ENCODE measurements at places on chromosomes 7 and 10.

- peak; percentile 6 for DNase-seq
Measured at GRCh38 chr10:70664702-70665195, 7.6 kb upstream of the ADAMTS14 start.

DNA sequence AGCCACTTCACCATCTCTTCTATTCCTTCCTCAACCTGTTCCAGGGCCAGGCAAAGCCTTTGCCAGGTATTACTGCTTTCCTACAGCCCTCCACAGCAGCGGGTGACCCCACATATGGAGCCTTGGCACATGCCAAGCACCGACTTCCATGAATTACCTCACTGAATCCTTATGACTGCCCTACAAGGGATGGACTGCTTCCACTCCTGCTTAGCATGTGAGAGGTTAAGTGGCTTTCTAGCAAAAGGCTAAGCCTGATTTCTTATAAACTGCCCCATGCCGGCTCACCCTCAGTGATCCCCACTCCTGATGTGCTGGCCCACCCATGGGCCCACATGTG, 44.0 kb upstream of the PDLIM1 start:
- no peak for DNase-seq

GRCh38 chr7:82325416-82325815, 118.2 kb downstream of the CACNA2D1 start:
- no peak for DNase-seq

- DNase-seq = no peak
Measured at GRCh38 chr7:26856176-26856985, 8.0 kb downstream of the SKAP2 start.

DNA sequence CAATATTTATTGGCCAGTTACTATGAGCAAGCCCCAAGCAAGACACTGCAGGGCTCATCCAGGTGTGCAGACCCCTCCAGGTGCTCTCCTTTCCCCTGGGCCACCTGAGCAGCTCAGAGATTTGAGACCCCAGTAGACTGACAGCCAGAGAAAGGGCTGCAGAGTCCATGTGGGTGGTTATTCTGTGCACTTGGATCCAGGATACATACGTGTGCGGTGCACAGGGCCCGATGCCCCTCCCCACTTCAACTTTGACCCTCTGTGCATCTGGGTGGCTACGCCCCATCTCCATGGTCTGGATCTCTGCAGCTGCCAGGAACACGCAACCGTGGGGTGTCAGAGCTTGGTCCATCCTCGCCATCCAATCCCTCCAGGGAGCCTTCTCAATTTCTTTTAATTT, 72.9 kb downstream of the MKI67 start:
- no peak for DNase-seq

GRCh38 chr10:111085690-111086353, 9.0 kb downstream of the ADRA2A start:
- DNase-seq = no peak

DNA sequence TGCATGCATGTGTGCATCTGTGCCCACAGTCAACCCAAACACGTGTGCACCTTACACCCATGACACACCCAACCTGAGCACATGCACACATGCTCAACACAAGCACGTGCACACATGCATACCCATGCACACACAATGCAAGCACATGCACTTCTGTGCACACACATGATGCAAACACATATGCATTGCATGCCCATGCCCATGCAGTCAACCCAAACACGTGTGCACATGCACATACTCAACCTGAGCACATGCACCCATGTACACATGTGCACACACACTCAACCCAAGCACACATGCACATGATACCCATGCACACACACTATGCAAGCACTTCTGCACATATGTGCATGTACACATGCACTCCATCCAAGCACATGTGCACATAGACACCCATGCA, 84.5 kb upstream of the FAM20C start:
- DNase-seq = no peak

DNA sequence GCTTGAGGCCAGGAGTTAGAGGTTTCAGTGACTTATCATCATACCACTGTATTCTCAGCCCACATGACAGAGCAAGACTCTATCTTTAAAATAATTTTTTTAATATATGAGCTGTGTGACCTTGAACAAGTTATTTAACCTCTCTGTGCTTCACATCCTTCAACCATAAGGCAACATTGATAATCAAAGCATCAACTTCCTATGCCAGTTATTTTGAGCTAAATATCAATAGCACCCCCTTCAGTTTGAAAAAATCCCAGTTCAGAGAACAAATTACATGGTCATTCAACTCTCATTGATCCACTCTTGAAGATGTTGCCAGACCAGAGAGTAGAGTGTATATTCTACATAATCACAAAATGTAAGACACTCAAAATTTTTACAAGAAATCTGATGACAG, 53.0 kb downstream of the ASNS start:
- DNase-seq = no peak

- no peak for DNase-seq
Measured at GRCh38 chr7:122301858-122302760, 2.4 kb downstream of the FEZF1 start.

DNA sequence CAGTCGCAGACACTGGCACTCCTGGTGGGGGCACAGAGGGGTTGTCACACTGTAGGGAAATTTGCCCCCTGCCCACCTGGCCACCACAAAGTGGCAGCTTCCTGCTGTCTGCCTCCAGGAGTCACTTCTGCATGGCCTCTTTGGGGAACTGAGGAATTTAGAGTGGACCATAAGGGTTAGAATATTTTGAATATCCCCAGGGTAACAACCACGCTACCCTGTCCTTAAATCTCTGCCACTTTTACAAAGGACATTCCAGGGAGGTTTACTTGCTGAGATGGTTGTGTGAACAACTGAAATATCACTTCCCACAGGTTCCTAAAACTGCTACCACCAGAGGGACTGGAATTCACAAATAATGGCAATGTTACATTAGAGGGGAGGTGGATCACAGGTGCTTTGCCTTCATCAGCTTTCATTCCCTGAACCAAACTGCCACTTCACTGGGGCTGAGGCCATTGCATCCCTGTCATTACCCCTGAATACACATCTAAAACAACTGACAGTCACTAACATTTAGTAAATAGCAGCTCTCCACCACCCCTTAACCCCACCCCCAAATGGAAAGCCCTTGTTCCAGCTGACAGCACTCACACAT, 88.1 kb upstream of the IFRD1 start:
- peak; percentile 95 for DNase-seq

DNA sequence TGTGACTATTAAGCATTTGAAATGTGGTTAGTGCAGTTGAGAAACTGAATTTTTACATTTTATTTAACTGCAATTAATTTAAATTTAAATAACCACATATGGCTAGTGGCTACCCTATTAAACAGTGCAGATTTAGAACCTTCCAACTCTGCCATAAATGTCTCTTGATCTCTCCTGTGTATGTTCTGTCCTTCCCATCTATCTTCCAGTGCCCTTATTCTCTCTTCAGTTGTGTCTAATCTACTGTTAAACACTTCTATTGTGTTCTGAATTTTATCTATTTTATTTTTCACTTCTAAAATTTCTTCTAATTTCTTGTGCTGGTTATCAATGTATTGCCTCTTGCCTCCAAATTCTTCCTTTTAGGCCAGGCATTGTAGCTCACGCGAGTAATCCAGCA, 105.0 kb downstream of the CUL2 start:
- DNase-seq = no peak

DNA sequence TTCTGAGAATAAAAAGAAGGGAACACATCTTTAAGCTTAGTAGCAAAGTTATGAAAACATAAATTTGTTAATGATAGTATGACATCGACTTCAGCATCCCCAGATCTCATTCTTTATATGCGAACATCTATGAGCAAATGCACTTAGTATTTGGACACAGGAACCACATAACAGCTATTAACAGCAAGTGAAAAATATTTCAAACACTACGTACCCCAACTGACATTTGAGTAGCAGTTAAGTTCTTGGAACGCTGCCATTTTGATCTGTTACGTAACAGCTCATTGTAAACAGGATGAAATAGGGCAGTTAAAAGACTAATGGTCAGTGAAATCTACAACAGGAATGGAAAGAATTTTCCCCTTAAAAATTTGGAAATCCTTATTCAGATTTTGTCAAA, 428.9 kb downstream of the TNS3 start:
- no peak for DNase-seq

- no peak for DNase-seq
Measured at GRCh38 chr7:30707391-30708357, 25.4 kb upstream of the CRHR2 start.

GRCh38 chr7:48839108-48839507, 85.2 kb upstream of the CDC14C start:
- no peak for DNase-seq

DNA sequence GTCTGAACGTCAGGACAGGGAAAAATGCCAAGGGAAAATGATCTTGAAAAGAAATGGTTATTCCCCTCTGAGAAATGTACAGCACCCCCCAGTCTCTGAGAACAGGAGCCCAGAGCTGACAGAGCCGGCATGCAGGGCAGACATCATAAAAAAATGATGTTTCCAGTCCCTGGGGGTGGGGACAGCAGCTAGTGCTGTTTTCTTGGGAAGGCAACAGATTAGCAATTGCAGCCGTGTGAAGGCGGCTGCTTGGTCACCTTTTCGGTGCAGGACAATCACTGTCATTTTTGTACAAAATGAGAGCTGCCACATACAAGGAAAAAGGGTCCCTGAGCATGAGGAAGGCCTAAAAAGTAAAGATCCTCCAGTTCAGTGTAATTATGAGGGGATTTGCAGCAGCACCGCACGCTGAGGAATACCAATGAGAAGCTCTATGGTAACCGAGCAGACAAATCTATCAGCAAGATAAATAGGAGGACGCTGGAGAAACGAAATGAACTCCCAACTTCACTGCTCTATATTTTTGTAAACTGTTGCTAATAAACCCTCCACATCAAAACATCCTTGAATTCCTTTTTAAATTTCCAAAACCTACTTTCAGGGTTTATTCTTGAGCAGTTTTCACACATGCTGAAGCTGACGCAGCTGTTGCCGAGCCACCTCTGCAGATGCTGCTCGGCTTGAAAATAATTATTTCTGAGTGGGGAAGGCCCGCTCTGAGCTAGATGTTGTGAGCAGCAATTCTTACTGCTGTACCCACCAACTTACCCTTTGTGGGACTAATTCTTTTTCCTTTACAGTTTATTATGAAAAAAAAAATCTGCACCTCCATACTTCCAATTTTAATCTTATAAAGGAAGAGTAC, 98.2 kb upstream of the NEBL start:
- DNase-seq = peak; percentile 88

- DNase-seq = no peak
Measured at GRCh38 chr10:78896159-78896928, 172.4 kb upstream of the ZMIZ1 start.

DNA sequence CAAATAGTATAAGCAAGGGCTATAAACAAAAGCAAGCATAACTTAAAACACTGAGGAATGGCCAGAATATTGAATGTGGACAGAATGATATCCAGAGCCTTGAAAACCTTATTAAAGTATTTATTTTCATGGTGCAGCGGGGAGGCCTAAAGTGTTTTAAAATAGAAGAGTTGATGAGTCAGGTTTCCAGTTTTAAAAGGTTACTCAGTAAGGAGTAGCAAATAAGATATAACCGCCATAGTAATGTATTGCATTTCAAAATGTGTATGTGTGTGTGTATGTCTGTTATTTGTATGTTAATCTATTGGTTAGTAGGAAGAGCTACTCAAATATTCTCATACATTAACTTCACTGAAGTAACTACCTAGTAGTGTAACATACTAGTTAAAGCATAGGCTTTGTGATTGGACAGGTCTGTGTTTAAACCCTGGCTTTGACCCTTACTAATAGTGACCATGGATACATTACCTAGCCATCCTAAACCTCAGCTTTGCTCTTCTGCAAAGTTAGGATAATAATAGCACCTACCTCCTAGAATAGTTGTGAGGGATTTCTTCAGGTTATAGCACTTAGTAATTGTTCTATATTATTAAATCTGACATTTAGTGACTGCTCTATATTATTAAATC, 16.9 kb downstream of the CUTC start:
- no peak for DNase-seq

DNA sequence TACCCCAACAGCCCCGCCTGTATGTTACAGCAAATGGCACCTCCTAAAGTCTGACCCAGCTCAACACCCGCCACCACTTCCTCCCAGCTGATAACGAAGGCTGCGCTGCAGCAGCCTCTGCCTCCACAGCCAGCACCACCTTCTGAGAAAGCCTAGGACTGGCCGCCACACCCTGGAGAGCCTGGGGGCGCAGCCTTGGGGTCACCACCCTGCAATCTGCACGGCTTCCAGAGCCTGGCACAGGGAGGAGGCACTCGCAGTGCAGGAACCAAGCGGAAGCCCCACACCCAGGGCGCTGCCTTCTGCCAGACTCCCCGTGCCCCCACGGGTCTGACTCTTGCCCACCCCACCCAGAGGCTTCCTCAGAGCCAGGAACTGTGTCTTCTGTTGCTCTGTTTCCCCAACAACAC, 112.5 kb downstream of the MAD1L1 start:
- DNase-seq = no peak

DNA sequence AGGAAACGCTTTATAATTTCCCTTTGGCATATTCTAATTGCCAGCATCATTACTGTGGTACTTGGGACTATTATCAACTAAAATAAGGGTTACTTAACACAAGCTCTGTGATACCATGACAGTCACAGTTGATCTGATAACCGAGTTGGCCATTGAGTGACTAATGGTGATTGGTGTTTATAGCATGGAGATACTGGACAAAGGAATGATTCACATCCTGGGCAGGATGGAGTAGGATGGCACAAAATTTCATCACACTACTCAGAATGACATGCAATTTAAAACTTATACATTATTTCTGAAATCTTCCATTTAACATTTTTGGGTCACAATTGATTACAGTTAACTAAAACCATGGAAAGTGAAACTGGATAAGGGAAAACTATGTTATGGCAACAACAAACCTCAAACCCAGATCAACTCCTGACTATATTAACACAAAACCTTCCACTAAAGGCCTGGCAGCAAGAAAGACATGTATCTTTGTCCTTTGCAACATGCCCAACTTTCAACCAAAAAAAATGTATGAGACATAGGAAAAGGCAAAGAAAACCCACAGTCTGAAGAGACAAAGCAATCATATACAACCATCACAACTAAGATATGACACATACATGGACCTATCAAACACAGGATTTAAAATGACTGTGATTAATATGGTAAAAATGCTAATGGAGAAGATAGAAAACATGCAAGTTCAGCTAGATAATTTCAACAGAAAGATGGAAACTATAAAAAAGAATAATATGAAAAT, 208.5 kb upstream of the NRP1 start:
- DNase-seq = no peak

DNA sequence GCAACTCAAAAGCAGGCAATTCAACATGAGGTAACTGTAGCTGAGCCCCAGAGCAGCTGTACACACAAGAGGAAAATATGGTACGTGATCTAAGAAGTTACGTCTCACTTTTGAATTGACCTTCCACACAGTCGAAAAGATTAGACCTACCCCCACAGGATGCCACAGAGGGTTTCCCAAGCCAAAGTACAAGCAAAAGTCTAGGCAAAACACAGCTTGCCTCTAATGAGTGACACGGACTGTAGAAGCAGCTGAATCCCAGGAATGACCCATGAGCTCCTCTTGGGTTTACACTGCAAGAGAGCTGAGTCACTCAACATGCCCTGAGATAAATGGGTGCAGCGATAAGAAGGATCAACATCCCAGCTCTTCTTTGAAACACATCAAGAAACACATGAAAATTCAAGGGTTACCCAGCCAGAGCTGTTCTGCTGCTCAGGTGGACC, 9.8 kb downstream of the CREB3L2 start:
- no peak for DNase-seq

All from NCI-H2227 treated with DMSO at 0.1 percent for 48 hours (cell line).